ENCODE measurements at places on chromosomes 1 and 21.

GRCh38 chr1:234681990-234682389 lies 72.0 kb upstream of the IRF2BP2 start:
- DNase-seq, result no peak

GRCh38 chr1:22071511-22071910 lies 19.0 kb downstream of the CDC42 start:
- no peak for DNase-seq

- DNase-seq, result no peak
Measured at GRCh38 chr1:179930867-179931266, 23.7 kb upstream of the CEP350 start.

GRCh38 chr1:6859415-6860343 lies 74.4 kb downstream of the CAMTA1 start:
- no peak for DNase-seq

- no peak for DNase-seq
Measured at GRCh38 chr1:119623193-119623515, 24.9 kb downstream of the ZNF697 start.

GRCh38 chr1:237074371-237075117 lies 32.6 kb downstream of the RYR2 start:
- DNase-seq, result no peak

DNA sequence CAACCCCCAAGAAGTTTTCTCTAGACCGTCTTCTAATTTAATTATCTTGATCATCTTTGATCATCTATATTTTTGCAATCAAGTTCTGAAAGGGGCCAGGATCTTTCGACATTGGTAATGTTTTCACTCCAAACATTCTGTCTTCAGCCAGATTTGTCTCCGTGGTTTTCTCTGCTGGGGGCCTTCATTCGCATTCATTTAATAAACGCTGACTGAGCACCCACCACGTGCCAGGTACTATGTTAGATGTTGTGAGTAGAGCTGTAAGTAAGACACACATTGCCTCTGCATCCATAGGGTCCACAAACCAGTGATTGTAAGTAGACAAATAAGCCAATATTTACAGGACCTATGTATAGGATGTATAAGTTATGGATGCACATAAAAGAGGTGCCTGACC lies 134.5 kb upstream of the MROH9 start:
- DNase-seq, result no peak

DNA sequence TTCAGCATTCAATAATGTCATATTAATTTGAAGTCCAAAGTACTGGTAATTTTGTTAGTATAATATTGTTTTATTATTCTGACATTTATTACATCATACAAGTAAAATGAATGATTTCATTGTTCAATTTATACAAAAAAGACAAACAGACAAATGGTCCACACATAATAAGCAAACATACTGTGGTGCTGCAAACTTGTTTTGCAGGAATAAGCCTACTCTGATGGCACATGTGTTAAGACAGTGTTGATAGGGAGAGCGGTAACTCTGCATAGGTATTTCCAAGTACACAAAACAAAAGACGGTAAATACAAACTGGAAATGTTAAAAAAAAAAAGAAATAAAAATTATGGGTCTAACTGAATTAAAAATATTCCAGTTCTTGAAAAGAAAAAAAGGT lies 59.7 kb upstream of the DPYD start:
- no peak for DNase-seq

DNA sequence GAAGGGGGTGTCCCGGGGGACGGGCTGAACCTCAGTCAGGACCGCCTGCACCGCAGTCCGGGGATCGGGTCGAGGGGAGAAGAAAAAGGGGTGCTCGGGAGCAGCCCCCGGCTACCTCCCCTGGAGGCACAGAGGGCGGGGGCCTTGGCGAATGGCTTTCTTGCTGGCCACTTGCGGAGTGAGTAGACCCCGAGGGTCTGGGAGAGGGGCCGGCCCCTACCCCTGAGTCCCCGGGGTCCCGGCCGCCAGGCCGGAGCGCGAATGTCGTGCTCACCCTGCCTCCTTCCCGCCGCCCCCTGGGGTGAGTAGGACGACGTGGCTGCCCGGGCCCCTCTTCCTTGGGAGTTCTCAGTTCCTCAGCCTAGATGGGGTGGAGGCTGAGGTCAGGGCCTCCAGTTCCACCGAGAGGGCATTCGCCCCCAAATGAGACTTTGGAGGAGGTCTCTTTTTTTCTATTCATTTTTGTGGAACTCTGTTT lies 113.0 kb downstream of the OSBPL9 start:
- DNase-seq, result no peak

DNA sequence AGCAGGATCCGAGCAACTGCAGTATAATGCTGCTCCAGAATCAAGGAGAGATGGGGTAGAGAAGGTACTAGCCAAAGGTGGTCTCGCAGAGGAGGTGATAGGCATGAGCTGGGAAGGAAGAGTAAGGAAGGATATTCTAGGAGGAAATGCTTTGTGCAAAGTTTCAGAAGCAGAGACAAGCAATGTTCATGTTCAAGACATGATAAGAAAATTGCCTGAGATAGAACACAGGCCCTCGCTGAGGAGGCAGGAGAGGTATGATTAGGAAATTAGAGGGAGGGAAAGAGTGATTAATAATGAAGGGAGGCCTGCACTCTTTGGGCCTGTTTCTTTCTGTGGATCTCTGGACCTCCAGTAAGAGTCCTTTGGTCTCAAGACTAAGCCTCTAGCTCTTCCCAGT lies 12.9 kb upstream of the ETV3 start:
- DNase-seq, result no peak

DNA sequence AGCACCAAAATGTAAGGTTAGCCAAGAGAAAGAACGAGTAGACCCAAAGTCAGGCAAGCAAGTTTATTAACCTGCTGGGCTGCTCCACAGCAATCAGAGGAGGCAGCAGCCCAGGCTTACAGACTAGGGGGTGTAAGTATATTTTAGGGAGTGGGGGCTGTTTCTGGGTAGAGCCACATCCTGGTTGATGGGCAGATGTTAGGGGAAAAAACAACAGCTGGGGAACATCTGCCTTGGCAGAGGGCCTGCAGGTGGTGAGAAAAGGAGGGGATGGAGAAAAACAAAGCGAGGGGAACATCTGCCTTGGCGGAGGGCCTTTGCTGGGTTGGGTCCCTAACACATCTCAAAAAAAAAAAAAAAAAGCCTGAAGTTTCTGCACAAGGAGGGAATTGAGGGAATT lies 9.7 kb upstream of the ZBTB48 start:
- DNase-seq, result no peak

GRCh38 chr1:153698923-153699714 lies 20.6 kb downstream of the NPR1 start:
- DNase-seq, result no peak

DNA sequence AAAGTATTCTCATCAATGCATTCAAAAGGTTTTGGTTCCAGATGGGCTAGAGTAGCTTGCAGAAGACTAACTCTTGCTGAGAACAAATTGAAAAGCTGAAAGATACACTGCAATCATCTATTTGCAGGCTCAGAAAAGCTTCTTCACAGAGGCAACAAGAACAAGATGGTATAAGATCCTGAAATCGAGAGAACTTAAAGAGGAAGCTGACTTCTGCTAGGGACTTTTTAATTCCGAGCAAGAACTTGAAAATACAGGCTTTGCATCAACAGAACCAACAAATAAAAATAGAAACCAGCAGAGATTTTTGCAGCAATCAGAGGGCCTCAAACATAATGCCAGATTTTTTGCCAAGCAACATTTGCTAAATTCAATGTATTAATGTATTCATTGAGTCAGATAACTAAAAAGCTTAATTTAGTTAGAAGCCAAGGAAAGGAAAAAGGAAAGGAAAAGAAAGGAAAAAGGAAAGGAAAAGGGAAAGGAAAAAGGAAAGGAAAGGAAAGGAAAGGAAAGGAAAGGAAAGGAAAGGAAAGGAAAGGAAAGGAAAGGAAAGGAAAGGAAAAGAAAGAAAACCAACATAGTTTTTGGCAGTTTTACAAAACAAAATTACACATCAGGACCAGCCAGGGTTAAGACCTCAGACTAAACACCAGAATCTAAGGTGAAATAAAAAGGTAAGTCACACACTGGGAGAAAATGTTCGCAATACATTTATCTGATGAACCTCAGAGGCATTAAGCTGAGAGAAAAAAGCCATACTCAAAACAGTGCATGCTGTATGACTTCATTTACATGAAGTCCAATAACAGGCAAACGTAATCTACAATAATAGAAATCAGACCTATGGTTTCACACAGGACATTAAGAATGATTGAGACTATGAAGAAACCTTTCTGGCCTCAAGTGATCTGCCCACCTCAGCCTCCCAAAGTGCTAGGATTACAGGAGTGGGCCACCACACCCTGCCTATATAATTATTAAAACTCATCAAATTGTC lies 42.6 kb downstream of the FAF1 start:
- no peak for DNase-seq

DNA sequence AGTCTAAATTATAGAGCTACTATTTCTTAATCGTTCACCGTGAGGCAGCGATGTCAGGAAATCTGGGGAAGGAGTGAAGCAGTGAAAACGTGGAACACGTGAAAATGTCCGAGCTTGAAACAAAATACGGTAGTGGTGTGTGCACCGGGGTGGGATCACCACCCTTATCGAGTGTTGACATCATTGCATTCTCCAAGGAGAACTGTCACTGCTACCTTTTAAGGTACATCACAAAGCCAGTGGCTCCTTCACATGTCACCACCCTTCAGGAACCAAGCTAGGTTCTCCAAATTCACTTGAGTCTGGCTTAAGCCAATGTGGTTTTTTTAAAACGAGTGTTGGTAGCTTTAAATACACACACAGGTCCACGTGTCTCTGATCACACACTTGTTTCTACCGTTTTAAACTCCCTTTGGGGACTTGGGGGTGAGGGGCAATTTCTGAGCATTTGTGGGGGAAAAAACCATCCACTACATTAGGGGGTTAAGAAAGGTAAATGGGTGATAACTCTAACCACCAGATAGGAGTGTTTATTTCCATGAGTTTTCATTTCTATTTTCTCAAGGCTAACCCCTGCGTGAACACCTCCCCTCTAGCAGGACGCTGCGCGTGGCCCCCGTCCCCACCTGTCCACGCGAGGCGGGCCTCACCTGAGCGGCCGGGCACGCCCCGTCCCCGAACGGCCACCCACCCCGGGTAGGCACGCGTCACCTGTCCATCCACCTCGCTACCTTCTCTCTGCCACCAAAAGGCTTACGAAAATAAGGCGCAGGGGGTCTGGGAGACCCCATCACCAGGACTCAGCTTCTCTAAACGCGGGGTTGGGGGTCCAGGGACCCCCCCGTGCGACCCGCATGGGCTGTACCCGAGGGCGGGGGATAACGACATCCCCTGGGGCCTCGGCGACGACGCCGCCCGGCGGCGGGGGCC lies 978 bp downstream of the PRDM15 start:
- peak; percentile 15 for DNase-seq

DNA sequence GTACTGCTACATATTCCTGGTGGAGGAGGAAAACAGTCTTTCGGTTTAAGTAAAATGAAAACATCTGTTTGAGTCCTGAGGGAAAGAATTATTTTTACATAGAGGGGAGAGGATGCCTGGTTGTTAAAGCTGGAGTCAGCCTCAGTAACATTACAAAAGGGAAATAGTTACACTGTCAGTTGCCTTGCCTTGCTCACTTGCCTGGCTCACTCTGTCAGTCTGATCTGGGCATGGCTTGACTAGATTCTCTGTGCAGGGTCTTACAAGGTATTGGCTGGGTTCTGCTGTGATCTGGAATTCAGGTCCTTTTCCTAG lies 8.4 kb upstream of the UBE2U start:
- DNase-seq, result no peak

DNA sequence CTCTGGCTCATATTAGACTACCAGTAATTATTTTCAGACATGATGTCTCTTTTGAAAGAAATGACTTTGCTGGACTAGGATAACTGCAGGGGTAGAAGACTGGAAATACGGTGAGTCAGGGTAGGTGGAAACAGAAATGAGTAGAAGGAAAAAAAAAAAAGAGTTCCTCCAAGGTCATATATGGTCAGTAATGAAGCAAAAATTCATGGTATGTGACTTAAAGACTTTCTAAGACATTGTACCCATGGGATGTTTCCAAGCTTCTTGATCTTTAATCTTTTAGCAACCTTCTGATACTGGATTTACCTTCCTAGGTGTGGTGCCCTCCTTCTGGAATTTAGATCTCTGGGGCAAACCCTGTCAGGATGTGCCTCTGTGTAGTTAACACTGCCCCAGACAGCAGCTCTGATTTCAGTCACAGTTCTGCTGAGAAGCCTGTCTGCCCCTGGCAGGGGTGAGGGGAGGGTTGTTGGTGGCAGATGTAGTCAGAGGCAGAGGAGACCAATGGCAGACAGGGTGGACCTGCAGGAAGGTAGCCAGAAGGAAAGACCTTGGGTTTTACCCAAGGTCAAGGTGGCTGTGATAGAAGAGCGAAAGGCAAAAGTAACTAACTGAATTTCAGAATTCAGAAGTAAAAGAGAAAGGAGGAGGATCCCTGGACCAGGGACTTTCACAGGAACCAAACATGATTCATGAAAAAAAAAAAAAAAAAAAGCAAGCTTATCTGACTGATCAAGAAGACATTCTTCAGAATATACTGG lies 44.1 kb upstream of the BCL10 start:
- DNase-seq, result no peak

DNA sequence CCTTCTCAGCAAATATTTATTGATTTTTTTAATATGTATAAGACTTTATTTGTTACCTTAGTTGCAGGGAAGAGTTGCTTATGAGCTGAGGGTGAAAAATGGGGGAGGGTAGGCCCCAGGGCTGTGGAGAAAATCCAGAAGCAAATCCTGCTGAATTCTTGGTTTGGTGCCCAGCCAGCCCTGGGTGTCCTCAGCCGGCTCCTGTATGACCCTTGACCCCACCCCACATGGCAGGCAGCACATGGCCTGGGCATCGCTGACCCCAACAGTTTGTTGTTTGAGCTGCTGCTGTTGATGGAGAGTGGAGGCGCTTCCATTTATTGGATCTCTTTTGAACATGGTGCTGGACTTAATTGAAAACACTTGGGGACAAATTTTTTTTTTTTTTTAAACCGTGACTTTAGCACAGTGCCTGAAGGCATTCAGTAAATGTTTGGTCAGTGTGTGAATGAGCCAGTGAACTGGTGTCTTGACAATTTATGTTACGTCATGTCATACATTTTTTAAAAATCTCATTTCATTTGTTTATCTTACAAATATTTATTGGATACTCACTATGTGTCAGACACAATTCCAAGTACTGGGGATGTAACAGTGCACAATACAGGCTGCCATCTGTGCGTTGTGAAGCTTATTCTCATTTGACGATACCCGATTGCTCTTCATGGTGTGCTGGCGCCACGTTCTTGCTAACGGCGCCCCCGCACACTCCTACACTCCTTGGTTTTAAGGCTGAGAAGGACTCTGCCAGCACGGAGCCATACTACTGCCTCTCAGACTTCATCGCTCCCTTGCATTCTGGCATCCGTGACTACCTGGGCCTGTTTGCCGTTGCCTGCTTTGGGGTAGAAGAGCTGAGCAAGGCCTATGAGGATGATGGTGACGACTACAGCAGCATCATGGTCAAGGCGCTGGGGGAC lies 98.8 kb downstream of the MTR start:
- DNase-seq, result no peak

DNA sequence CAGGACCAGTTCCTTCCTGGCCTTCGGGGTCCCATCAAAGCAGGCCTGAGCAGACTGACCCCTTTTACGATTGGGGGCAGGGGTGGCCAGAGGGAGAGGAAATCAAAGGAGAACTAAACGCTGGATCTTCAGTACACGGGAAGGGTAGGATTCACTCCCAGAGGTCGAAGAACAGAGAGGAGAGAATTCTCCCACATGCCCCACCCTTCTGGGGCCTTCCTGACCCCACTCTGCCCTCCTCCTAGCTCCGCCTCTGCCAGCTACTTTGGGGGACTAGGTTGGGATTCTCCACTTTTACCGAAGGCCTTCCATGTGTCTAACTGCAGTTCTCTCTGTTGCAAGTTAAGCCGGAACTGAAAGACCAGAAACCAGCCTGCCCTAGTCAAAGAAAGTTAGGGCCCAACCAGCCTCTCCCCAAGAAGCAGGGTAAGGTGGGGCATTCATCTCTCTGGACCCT lies 654 bp upstream of the ARHGEF2 start:
- no peak for DNase-seq
